ENCODE measurements at places on chromosomes 5 and 9. TPM values are rescaled to one million over a fixed set of nuclear protein-coding genes. Genes with fewer than 3 reads are reported as not detected.

DNA sequence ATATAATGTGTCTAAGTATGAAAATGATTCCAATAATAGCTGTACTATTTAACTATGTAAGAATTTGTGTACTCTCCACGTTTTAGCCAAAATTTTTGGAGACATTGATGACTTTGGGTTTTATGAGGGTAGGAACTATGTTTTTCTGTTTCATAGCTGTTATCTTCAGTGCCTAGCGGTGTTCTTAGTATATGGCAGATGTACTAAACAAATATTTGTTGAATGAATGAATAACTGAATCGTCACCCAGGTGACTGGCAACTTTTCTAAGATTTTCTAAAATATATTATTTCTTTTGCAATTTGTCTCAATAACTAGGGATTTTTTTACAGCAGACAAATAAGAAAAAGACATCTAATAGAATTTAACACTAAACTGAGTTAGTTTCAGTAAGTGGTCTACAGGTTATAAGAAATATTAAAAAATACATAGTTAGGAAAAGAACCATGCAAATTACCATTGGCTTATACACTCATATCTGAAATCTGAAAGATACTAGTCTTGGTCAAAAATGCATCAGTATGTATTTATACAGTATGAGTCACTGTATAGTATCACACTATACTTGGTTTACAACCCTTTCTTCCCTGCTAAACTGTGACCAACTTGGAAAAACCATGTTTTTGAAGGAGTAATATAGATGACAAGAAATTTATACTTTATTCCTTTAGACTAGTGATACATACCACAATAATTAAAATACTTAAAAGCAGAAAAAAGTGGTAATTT is 10.5 kb upstream of the ERCC6L2 start:
- no peaks in the 10 kb centered on the region for H3K4me1 ChIP-seq
- H3K4me3 ChIP-seq, result no peak overlapping the region
- DNase-seq, result no peak
- no peak overlapping the region for H3K27ac ChIP-seq
- H3K36me3 ChIP-seq, result peaks cover 18% of the 10 kb centered on the region

DNA sequence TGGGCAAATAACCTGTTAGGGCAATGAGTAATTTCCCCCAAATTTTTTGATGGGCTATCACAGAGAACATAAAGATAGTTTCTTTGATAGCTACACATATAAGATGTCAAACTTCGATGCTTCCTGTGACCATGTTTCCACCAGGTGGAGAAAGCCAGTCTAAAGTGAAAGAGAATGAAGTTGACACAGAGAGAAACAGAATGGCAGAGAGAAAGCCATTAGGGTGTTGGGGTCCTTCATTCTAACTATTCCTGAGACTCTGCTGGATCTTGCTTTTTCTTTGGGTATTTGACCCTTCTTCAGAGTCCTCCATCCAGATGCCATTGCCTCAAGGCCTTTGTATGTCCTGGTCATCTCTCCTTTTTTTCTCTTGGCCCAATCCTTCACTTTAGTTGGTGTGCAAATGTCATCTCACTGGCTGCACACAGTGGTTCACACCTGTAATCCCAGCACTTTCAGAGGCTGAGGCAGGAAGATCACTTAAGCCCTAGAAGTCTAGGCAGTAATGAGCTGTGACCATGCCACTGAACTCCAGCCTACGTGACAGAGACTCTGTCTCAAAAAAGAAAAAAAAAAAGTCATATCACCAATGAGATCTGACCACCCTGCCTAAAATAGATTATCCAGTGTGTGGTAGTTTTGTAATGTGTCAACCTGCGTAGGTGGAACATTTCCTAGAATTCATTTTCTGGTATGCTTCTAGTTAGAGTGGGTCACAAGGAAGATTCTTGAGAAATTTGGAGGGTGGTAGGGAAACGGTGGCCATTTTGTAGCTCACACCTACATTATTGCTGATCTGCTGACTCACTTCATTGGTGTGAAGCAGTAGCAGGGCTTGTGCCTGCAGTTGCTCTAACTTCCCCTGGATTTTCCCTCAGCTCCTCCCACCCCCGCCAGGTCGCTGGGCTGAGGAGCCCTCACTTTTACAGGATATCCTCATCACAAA is 20.8 kb upstream of the KIF2A start:
- no peak overlapping the region for H3K27ac ChIP-seq
- H3K4me3 ChIP-seq, result no peak overlapping the region
- H3K36me3 ChIP-seq, result no peaks in the 10 kb centered on the region
- no peak for DNase-seq
- peaks cover 3% of the 10 kb centered on the region for H3K27me3 ChIP-seq

The PCDHB14 gene
- total RNA-seq, result 7.9 TPM

- DNase-seq, result no peak
- H3K27ac ChIP-seq, result no peak overlapping the region
- peaks cover 13% of the 10 kb centered on the region for H3K36me3 ChIP-seq
- H3K4me3 ChIP-seq, result no peak overlapping the region
- H3K27me3 ChIP-seq, result no peaks in the 10 kb centered on the region
Measured at GRCh38 chr9:37582548-37583157, 6.5 kb upstream of the FBXO10 start.

The ACTBL2 gene
- total RNA-seq, result not detected

The MEF2C gene
- total RNA-seq, result 2.6 TPM

DNA sequence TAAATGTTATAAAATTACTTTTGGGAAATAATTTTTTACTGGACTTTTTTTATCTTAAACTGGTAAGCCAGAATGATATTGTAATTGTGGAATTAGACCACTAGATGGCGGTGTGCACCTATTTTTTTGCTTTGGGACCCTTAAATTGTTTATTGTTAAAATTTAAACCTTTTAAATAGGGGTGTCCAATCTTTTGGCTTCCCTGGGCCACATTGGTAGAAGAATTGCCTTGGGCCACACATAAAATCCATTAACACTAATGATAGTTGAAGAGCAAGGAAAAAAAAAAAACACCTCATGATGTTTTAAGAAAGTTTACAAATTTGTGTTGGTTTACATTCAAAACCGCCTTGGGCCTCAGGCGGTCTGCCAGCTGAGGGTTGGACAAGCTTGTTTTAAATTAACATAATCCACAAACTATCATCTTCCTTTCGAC is 28.4 kb upstream of the GADD45G start:
- H3K27me3 ChIP-seq, result peaks cover 6% of the 10 kb centered on the region
- H3K36me3 ChIP-seq, result no peaks in the 10 kb centered on the region
- no peak for DNase-seq
- no peaks in the 10 kb centered on the region for H3K4me1 ChIP-seq
- H3K4me3 ChIP-seq, result no peak overlapping the region
- no peak overlapping the region for H3K27ac ChIP-seq

DNA sequence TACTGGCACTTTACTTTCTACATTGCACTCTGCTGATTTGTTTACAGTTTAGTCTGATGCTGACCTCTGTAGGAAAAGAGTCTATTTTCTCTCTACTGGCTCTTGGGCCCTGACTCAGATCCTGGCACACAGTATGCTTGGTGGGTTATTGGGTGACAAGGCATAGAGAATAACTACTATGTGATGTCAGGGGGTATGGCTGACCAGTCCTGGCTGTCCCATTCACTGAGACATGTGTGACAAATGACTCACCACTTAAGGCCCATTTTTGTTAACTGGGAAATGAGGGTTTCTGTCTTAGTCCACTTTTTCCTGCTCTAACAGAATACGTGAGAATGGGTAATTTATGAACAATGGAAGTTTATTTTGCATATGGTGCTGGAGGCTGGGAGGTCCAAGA is 66.4 kb downstream of the DAPK1 start:
- H3K36me3 ChIP-seq, result peaks cover 28% of the 10 kb centered on the region
- H3K4me1 ChIP-seq, result peaks cover 56% of the 10 kb centered on the region
- H3K27me3 ChIP-seq, result no peaks in the 10 kb centered on the region
- DNase-seq, result no peak

- no peak overlapping the region for H3K27ac ChIP-seq
- no peak overlapping the region for H3K4me3 ChIP-seq
- no peak for DNase-seq
Measured at GRCh38 chr5:58241389-58241788, 218.5 kb downstream of the PLK2 start.

Data from progenitor cell of endocrine pancreas (in vitro differentiated cells).